Karpas-422 (cell line): ENCODE measurements at places on chromosomes 3 and 15. TPM values are rescaled to one million over a fixed set of nuclear protein-coding genes. Genes with fewer than 3 reads are reported as not detected.

GBE1 gene
- 71.5 and 134 TPM in 2 replicates for total RNA-seq

- no peaks in the 10 kb centered on the region for H3K36me3 ChIP-seq
- H3K27ac ChIP-seq = no peak overlapping the region
- H3K27me3 ChIP-seq = no peaks in the 10 kb centered on the region
- H3K4me3 ChIP-seq = no peak overlapping the region
- H3K4me1 ChIP-seq = no peaks in the 10 kb centered on the region
Measured at GRCh38 chr3:172931746-172932285, 181.3 kb downstream of the ECT2 start.

CCR2 gene
- total RNA-seq = not detected in 2 replicates

DNA sequence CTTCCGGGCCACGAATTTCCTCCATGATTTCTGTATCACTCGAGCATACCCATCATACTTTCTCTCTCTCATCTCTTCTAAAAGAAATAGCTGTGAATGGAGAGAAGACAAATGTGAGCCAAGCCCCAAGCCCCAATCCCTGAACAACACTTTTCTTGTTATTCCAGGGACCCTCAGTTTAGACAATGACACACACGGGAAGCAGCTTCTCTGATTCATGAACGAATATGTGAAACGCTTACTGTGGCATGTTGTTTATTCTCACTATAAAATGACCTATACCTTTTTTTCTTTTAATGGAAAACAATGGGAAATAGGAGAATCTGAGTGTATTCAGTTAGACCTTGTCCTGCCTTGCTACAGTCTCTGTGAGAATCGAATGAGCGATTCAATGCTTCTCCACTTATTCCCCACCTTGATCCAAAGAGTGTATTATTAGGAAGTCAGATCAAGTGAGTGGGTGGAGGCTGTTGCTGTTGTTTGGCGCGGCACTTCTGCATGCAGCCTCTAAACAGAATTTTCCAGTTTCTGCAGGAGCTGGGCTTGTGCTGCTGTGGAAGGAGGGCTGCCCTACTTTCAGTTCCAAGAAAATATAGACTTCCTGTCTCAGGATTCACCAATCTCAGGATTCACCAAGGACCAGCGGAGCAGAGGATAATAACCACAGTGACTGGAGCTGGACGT is 32.4 kb upstream of the LDHAL6B start:
- no peak for DNase-seq
- no peaks in the 10 kb centered on the region for H3K36me3 ChIP-seq
- H3K27me3 ChIP-seq = no peaks in the 10 kb centered on the region

GRCh38 chr3:187236962-187237361 is 39.7 kb downstream of the RTP1 start:
- H3K4me1 ChIP-seq = no peaks in the 10 kb centered on the region
- no peak overlapping the region for H3K4me3 ChIP-seq
- H3K27ac ChIP-seq = no peak overlapping the region
- no peak for DNase-seq
- H3K27me3 ChIP-seq = no peaks in the 10 kb centered on the region; the same call in 1 of the 2 replicates

ERC2 gene
- 0.43 and 3.7 TPM in 2 replicates for total RNA-seq

- H3K4me3 ChIP-seq = no peak overlapping the region
- H3K27me3 ChIP-seq = no peaks in the 10 kb centered on the region
- no peaks in the 10 kb centered on the region for H3K36me3 ChIP-seq
Measured at GRCh38 chr15:84961707-84962106, 19.9 kb upstream of the PDE8A start.

DNA sequence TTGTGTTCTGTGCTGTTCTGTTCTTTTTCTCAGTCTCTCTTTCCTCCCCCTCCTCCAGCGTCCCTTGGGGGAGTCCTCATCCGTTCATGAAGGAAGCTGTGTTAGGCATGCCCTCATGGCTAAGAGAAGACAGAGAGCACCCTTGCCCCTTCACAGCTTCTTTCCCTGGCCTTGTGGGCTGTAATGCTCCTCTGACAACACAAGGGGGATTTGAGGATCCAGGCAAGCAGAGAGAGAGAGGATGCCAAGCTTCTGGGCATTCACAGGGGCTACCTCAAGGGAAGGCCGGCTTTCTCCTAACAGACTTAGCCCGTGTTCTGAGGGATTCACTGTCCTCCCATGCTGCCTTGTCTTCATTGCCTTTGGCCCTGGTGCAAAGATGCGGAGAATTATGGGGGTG is 389.5 kb downstream of the LRTM1 start:
- H3K27ac ChIP-seq = no peak overlapping the region
- H3K27me3 ChIP-seq = no peaks in the 10 kb centered on the region
- no peaks in the 10 kb centered on the region for H3K4me1 ChIP-seq
